Right cardiac atrium (tissue), 5 donors: ENCODE measurements at places on chromosomes 2 and 18.

DNA sequence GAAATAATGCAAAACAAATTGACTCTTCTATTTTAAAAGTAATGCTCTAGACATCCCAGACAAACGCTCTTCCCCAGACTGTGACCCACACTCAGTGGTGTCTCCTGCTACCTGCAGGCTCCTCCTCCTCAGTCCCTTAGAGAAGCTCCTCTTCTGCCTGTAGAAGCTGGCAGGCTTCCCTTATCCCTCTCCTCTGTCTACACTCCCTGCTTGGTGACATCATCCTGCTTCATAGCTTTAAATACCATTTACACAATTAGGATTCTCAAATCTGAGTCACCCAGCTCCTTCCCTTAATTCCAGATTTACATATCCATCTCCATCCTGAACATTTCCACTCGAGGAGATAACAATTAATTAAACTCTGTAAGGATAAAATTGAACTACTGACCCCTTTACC is 167.9 kb downstream of the FBXO15 start:
- no peak for DNase-seq

DNA sequence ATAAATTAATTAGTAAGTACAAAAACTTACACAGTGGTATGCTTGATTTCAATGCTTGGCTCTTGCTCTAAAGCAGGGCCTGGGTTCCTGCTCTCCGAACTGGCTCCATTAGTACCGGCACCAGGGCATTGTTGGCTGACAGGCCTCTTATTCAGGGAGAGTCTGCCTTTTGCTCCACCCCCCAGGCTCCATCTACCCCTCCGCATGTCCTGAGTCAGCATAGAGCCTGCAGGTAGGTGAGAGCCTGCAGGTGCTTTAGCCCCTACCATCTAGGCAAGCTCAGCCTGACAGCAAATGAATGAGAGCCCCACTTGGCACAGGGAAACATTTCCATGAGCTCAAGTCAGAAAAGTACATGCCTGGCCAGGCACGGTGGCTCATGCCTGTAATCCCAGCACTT is 35.1 kb upstream of the EFHD1 start:
- DNase-seq, result no peak

DNA sequence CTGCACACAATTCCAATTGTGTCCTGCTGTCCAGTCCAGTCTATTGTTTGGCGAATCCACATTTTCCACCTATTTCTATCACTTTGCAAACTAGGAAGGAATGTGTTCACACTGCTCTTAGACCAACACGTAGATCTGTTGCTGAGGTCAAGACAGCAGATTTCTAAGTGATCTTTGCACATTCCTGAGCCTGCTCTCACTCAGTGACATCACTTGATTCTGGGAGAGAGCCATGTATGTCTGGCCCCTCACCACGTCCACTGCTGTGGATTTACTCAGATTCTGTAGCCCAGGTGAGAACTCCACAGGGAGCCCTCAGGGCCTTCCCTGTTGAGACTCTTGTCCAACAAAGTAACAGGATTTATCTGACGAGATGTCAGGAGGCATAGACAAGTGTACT is 317.2 kb downstream of the TSN start:
- no peak for DNase-seq

- DNase-seq, result no peak
Measured at GRCh38 chr2:115624332-115624731, 1181.9 kb downstream of the DPP10 start.

- DNase-seq, result no peak
Measured at GRCh38 chr2:140861666-140862065, 1269.2 kb downstream of the LRP1B start.
